Stimulated activated CD8-positive, alpha-beta memory T cell treated with anti-CD3 and anti-CD28 coated beads, Interleukin-4, amount 100 ng/mL, for 1 hour (primary cell): ENCODE measurements at places on chromosomes 4 and X.

- DNase-seq, result no peak
Measured at GRCh38 chr4:183905593-183906488, 734 bp downstream of the STOX2 start.

- DNase-seq, result no peak
Measured at GRCh38 chr4:16119981-16120380, 36.2 kb upstream of the PROM1 start.

- DNase-seq, result no peak
Measured at GRCh38 chr4:157421365-157421764, 200.8 kb downstream of the GRIA2 start.

GRCh38 chr4:77903186-77903585 lies 40.6 kb downstream of the MRPL1 start:
- no peak for DNase-seq

- no peak for DNase-seq
Measured at GRCh38 chr4:7206911-7207567, 14.7 kb downstream of the SORCS2 start.

- no peak for DNase-seq
Measured at GRCh38 chrX:20529301-20529700, 262.6 kb upstream of the RPS6KA3 start.

GRCh38 chr4:38308728-38309311 lies 348.6 kb downstream of the PTTG2 start:
- DNase-seq, result no peak

DNA sequence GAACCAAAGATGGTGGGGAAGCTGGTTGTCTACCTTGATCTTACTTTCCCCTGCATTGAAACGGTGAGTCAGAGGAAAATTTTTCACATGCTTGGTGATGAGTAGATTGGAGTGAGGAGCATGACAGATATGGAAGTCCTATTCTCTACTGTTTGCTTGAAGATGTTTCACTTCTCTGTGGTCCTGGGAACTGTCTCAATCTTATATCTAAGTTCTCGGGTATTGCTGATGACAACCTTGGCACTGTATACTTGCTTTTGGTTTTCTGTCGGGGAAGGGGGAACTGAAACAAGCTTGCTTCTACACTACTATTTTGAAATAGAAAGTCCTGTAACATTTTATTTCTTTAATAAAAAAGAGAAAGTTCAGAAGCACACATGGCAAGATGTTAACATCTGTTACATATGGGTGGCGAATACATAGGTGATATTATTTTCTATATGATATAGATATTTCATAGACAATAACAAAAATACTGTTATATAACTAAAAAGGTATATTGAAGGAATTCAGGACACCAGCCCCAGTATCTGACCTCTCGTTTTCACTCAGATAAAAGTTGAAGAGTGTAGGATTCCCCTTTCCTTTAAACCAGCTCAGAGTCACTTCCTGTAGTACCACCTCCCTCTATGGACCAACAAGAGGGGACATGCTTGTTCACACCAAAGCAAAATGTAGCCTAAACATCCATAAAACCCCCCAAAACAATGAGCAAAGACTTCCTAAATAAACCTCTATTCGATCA lies 88.8 kb downstream of the FMR1NB start:
- no peak for DNase-seq

DNA sequence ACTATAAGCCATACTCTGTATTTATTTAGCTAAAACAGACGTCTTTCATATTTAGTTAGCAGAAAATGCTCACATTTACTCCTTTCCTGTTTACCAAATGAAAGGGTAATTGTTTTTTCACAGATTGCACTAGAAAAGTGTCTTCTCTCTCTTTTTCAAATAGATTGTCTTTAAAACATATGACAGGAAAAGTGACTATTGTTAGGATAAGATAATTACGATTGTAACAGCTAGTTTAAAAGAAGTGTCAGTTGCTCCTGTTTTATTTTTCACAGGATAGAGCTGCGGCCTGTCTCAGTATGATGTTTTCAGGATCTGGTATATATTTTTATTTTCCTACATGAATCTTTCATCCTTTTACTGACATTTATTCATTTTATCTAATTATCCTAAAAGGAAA lies 353.5 kb downstream of the FBXO8 start:
- DNase-seq, result no peak

- DNase-seq, result no peak
Measured at GRCh38 chr4:879729-880077, 52.4 kb downstream of the GAK start.

DNA sequence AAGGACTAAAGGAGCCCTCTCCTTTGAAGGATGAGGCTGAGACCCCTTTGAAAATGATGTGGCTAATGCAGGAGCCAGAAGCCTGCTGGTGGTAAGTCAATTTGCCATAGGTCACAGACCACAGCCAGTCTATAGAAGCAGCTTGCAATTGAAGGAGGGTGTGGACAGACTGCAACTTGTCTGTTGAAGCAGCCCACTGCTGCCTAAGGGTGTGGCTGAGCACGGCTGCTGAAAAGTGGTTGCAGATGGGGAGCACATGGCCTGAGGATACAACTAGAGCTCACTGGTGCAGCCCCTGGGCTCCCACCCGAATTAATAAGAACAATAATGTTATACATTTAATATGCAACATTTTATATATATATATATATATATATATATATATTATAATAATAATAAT lies 11.4 kb upstream of the EXOC1L start:
- DNase-seq, result no peak

GRCh38 chrX:130628516-130628915 lies 226.7 kb downstream of the RBMX2 start:
- no peak for DNase-seq

GRCh38 chr4:37715889-37716402 lies 29.8 kb upstream of the RELL1 start:
- no peak for DNase-seq

DNA sequence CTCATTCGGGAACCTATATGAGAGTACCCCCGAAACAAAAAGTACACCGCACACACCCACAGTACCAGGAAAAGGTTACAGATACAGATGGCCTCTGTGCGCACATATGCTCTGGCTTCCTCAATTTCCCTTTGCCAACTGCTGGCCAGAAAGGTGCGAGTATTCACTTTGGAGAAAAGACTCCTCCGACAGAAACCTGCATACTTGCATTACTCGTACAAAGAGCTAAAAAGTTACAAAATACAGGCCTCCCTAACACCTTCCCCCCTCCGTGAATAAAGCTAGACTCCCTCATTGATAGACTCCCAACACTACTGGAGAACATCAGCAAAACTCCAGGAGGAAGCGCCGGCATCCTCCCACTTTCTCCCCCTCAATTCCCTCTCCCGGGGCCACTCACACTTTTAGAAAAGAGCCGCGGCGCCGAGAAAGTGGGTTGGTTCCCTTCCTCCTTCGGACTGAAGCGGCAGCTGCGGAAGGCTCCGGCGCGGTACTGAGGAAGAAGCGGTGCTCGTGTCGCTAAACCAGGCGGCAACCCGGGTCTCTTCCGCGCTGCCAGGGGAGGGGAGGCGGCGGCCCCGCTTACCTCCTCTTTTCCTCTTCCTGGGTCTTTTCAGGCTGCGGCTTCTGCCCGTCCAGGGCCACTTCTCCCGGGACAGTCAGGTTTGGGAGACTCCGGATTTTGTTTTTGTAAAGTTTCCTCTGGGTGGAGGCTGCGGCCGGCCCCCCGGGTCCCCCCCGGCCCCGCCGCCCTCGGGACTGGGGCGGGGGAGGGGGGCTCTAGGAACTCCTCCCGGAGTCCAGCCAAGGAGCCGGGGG lies 1.1 kb downstream of the FBXW7 start:
- DNase-seq, result no peak

- DNase-seq, result no peak
Measured at GRCh38 chrX:131393426-131393825, 104.3 kb upstream of the IGSF1 start.

- DNase-seq, result no peak
Measured at GRCh38 chrX:15674514-15674840, 9.9 kb upstream of the CLTRN start.

DNA sequence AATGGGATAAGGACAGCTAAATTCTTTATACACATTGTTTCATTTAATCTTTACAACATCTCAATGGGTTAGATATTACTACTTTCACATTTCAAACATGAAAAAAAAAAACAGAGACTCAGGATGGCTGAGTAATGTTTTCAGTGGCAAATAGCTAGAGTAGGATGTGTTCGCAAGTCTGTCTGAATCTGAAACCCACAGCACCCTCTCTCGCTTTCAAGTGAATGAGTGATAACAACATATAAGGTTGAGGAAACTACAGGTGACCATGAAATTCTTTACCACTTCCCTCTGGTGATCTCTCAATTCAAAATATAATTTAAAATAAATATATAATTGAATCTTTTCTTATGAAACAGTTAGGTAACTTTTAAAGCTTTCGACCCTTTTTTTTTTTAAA lies 162.6 kb downstream of the PRR32 start:
- DNase-seq, result no peak

GRCh38 chrX:22577181-22577580 lies 304.5 kb downstream of the CBLL2 start:
- DNase-seq, result no peak

DNA sequence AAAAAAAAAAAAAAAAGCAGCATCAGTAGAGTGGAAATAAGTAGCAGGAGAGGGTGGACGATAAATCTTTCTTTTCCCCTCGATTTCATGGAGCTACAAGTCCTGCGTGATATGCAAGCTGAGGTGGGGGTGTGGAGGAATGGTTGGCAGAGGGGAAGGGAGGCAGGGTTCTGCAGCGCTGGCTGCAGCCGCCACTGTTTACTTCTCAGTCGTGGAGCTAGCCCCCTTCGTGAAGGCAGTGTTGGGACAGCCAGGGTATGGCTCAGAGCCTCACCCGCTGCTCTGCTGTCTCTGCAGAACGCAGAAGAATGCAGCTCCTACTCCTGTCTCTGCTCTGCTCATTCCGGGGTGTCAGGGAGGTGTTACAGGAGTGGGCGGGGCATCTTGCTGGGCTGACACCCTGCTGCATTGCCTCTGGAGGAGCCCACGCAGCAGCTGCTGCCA lies 140.6 kb downstream of the GPM6A start:
- DNase-seq, result no peak

DNA sequence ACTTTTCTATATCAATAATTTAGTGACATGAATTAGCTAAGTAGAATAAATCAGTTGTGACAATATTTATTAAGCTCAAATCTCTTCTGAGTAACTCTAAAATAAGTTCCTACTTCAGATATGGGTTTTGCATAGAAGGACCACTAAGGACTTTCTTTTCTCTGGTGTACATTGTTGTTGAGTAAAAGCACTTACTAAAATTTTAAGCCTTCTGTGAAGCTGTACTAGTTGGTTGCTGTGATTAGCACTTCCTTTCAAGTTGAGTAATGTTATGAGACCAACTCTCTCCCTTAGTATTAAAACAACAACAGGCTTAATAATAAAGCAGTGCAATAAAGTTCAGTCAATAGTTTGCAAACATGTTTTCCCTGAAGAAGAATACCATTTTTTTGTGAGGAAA lies 667.4 kb upstream of the NDST4 start:
- no peak for DNase-seq

- no peak for DNase-seq
Measured at GRCh38 chr4:13766761-13767540, 139.4 kb upstream of the BOD1L1 start.

GRCh38 chr4:31111790-31112189 lies 391.6 kb downstream of the PCDH7 start:
- no peak for DNase-seq

DNA sequence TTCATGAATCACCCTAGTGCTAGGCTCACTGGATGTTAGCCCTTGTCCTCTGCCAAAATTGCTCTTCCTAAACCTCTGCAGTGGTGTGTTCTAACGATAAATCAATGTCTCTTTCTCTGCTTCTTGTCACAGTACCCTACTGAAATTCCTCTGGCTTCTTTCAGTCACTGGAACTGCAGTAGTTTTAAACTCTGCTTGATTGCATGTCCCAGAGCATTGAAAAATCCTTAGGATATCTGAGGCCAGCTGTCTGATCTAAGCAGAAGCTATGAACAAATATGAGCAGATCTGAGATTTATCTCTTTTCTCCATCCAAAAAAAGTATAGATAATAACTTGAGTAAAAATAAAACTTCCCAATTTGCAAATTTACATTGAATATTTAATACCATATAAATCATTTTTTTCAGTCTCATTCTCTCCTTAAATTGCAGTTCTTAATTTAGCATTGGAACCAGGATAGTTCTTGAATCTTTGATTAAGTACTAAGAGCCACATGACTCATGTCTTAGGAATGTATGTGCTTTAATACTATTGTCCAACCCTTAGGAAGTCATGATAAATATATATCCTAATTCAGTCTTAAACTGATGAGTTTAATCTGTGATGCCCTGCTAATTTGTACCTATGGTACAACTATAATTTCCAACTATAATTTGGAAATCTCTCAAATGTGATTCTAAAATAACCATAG lies 169.7 kb downstream of the PDHA2 start:
- no peak for DNase-seq

DNA sequence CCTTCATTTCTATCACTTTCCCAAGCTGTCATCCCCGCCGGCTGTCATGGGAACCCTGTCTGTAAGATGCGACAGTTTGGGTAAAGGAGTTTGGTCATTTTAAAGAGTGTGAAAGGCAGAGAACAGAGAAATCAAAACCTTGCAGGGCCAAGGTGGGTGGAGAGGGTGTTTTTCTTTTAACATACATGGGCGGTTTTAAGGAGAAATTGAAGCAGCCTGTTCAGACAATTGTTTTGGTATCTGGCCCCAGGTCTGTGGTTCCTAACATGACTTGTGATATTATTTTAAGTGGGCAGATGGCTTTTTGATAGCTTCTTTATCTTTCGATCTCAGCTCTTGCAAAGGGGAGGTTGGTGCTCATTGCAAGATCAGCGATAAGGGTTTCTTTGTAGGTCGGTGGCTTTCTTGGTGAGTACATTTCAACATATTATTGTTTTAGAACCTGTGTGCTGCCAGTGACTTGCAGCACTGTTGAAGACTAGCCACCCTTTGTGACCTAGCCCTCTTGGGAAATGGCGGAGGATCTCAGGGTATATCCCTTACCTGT lies 3.7 kb downstream of the PPP1R3F start:
- no peak for DNase-seq

- no peak for DNase-seq
Measured at GRCh38 chr4:44760142-44760898, 34.0 kb upstream of the GNPDA2 start.

GRCh38 chr4:126794363-126794762 lies 838.4 kb upstream of the INTU start:
- no peak for DNase-seq

- DNase-seq, result no peak
Measured at GRCh38 chrX:110133735-110134370, 130.9 kb downstream of the TMEM164 start.
